Fibroblast of skin of left biceps (primary cell): ENCODE measurements at places on chromosomes 13 and 19.
A peak's percentile ranks its signal among the peaks of the same experiment; 100 is the strongest.

DNA sequence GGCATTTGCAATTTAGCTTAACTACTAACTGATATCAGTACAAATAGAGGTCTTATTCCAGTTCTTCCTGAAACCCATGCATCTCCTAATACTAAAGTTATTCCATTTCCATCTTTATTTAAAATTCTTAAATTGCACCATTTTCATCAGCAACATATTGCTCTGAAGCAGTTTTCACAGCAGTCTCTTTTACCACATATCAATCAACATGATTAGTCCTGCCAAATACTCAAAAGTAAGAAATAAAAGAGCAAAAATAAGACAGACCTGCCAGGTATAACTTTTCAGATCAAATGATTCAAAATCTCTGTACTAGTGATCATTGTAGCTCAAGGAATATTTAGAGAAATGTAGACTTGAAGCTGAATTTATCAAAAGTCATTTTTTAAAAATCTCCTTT lies 141.7 kb downstream of the SLITRK1 start:
- no peak for DNase-seq

GRCh38 chr19:15432018-15432494 lies 13.3 kb upstream of the AKAP8L start:
- no peak for DNase-seq

DNA sequence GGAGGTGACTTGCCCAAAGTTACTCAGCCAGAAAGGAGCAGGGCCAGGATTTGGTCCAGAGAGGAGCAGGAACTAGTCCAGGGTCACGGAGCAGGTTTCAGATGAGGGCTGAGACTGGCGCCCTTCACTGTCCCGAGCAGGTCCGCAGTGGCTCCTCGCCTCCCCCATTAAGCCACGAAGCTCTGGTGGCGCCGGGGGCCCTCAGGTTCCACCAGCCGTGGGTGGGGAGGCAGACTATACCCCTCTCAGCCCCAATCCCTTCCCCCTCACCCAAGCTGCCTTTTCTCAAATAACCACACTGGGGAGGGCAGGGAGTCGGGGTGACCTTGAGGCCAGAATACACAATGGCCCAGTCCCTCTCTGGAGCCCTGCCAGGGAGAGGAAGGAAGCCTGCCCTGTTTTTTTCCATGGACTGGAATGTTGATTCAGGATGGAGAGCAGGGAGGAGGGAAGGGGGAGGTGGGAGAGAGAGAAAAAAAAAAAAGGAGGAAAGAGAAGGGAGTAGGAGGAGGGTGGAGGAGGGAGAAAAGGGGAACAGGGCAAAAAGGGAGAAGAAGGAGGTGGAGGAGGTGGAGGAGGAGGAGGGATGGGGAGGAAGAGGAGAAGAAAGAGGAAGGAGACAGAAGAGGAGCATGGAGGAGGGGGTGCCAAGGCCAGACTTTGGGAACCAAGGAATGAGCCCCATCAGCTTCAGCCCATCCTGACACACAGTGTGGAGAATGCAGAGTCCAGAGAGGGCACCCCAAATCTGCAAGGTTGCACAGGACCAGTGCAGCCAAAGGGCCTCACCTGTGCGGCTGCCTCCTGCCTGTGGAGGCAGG lies 19.7 kb downstream of the CEACAM16 start:
- DNase-seq, result peak; percentile 31

GRCh38 chr13:91520952-91521351 lies 122.5 kb downstream of the GPC5 start:
- no peak for DNase-seq

- no peak for DNase-seq
These were observed 6.1 kb downstream of the NXNL1 start for GRCh38 chr19:17454576-17455071.

- no peak for DNase-seq
These were observed 12.6 kb upstream of the F7 start for GRCh38 chr13:113092776-113093579.

DNA sequence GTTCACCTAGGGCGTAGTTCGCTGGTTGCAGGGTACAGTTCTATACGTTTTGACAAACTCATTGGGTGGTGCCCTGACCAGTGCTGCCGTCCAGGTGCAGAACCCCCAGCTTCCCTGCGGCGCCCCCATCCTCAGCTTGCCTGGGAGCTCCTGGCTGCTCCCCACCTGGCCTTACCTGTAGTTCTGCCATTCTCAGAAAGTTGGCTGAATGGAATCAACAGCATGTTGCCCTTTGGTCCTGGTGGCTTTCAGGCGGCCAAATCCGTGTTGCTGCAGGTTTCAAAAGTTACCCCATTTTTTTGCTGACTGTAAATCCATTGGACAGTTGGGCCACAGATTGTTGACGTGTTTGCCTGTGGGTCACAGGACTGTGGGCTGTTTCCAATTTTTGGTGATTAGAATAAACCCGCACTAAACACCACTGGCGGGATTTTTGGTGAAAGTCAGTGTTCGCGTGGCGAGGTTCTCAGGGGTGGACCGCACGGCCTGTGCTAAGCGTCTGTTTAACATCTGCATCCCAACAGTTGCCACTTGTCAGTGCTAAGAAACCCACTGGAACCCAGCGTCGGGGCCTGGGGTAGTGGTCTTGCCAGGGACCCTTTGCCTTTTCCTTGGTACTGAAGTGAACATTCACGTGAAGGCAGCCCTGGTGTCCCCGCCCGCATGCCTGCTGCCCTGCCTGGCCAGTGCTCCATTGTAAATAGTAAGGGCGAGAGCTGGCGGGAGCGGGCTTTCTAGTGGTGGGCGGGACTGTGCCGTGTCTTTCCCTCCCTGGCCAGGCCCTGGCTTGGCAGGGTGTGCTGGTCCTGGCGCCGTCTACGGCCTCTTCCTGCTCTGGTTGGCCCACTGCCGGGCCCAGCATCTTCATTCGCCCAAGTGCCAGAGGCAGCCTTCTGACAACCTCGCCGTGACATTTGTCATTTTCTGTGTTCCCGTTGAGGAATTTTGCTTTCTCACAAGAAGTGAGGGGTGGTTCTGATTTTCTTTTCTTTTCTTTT lies 3.3 kb downstream of the DOT1L start:
- DNase-seq, result no peak

- DNase-seq, result no peak
These were observed 6.8 kb downstream of the ALG5 start for GRCh38 chr13:36992362-36992761.
